ENCODE measurements at places on chromosomes 1 and 21.

DNA sequence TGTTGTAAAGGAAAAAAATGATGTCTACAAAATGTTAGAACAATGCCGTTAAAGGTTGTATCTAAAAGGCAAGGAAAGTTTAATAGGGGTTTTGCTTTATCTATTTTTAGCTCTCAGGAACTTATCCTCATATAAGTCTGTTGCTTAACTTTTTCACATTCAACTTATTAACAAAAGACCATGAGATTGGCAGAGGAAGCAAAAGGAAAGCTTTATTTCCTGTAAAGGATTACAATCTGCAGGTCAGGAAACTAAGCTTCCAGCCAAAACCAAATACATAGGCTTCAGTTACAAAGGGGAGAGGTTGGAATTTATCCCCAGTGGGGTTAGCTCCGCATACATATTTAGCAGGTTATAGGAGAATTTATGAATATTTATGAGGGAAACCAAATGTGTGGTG, 58.7 kb upstream of the KIAA1614 start:
- no peak for DNase-seq

GRCh38 chr1:63833363-63834119, 59.7 kb downstream of the ROR1 start:
- no peak for DNase-seq

GRCh38 chr1:98296681-98297080, 364.8 kb upstream of the SNX7 start:
- DNase-seq = no peak

DNA sequence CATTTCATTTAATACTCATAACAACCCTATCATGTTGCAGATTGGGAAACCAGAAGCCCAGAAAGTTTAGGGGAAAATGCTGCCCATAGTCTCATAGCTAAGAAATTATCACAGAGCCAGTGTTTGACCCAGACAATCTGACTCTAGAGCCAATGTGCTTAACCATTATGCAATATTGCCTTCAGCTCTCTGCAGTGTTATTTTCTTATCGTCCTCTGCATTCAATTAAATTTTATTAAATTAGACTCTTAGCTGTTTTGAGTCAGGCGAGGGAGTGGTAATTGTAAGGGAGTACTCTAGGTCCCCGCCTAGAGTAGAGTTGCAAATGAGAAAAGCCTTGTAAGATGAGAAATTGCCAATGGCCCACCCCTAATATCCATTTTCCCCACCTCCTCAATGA, 191.1 kb downstream of the TTLL7 start:
- DNase-seq = no peak

- no peak for DNase-seq
Observed at GRCh38 chr1:118949315-118949714, 38.8 kb downstream of the TBX15 start.

- DNase-seq = no peak
Observed at GRCh38 chr1:167705250-167705649, 16.5 kb upstream of the MPZL1 start.

DNA sequence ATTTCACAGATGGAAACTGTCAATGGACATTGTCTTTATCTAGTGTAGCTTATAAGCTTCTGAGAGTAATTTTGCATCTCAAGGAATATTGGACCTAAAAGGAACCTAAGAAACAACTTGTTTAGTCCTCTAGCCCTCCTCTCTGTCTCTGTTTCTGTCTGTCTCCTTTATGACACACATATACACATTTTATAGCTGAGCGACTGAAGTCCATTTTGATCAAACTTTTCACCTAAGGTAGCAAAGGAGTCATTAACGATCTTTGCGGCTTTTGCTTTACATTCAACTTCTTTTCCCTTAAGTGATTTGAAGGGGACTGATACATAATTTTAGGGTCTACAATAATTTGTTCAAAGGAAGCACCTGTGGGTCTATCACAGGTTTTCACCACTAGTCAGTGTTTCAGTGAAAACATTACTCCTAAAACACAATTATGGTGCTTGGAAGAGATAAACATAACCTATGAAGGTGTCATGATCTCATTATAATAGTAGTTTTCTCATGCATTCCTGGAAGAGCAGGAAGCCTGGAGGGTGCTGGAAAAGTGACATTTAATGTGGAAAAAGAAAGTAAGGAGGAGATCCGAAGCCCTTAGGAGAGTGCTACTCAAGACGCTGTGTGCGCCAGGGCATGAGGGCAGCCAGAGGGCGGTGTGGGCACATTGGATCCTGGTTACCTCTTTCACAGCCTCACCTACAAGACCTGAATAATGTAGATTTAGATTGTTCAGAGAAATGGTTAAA, 248.6 kb downstream of the DNM3 start:
- DNase-seq = no peak

- no peak for DNase-seq
Observed at GRCh38 chr1:155971910-155972809, 6.2 kb downstream of the ARHGEF2 start.

- no peak for DNase-seq
Observed at GRCh38 chr1:231134624-231135023, 27.2 kb upstream of the TRIM67 start.

DNA sequence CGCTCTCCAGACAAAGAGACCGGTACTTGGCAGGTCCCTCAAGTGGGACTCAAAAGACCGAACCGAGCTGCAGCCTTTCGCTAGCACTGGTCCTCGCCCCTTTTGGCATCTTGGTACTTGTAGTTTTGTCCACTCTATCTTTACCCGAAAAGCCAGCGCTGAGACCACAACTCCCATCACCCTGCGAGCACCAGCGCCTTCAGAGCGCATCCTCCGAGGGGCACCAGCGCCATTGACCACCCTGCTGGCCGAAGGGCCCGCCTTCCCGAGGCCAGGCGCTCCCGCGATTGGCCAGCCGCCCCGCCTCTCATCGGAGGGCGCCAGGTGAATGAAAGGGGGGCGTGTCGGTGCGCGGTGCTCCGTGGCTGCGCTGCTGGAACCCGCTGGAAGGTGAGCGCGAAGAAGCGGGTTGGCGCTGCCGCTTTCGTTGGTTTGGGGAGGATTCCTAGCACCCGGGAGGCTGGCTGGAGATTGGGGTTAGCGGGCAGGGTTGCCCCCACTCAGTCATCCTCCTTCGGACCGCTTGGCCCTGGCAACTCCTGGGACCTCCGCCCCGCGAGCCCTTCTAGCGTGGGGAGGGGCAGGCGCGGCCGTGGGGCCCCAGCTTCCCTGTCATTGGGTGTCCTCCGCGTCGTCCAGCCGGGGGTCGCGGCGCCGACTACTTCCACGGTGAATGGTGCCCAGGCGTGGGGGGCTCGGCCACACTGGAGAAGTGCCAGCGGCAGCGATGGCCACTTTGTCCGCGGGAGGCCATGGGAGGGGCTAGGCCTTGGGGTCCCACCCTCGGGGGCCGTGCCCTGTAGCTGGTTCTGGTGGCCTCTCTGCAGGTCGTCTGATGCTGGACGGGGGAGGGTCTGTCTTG, at the start of gene ZBTB8B:
Gene ZBTB8B, plus strand, starts transcription at position 357 of the 862 bp plus-strand sequence. CDS start 5,553 bp downstream, outside the sequence.
- no peak for DNase-seq

DNA sequence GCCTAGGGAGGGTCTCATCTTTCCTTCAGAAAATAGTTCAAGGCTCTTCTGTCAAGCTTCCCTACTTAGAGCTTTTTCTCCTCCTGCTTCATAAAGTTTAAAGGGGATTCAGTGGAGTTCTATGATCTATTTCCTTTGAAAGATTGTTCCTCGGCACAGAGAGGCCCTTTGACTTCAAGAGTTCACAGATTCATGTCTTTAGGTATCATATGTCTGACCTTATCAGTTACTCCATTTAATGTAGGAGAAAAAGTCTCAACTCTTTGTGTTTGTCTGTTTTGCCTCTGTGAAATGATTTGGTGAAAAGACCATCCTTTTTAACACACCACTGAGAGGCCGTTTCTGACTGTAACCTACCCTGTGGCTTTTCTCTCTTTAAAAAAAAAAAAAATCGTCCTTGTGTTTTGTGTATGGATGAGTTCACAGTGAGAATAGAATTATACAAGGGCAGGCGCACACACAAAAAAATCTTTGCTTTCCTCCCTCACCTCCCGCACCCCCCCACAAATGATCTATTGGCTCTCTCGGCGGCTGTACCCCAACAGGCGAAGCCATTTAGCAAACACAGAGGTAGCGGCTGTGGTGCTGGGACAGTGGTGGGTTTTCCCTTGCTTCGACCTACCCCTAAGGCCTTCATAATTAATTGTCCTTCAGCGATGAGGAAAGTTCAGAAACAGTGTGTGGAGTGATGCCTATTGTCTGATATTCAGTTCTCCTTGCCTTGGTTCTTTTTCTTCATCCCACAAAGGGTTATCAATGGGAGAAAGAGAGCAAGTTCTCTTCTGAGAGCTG, 29.6 kb downstream of the PROX1 start:
- DNase-seq = no peak

GRCh38 chr1:163170975-163171676, 31.6 kb downstream of the RGS5 start:
- no peak for DNase-seq

GRCh38 chr1:214515544-214516433, 35.6 kb downstream of the PTPN14 start:
- DNase-seq = no peak

- no peak for DNase-seq
Observed at GRCh38 chr21:29342363-29342957, 43.7 kb downstream of the BACH1 start.

All from cortex of kidney (tissue), 1 donor.